ENCODE measurements at places on chromosomes 4 and X.

GRCh38 chrX:39796856-39797255 is 300.9 kb downstream of the BCOR start:
- DNase-seq, result no peak

DNA sequence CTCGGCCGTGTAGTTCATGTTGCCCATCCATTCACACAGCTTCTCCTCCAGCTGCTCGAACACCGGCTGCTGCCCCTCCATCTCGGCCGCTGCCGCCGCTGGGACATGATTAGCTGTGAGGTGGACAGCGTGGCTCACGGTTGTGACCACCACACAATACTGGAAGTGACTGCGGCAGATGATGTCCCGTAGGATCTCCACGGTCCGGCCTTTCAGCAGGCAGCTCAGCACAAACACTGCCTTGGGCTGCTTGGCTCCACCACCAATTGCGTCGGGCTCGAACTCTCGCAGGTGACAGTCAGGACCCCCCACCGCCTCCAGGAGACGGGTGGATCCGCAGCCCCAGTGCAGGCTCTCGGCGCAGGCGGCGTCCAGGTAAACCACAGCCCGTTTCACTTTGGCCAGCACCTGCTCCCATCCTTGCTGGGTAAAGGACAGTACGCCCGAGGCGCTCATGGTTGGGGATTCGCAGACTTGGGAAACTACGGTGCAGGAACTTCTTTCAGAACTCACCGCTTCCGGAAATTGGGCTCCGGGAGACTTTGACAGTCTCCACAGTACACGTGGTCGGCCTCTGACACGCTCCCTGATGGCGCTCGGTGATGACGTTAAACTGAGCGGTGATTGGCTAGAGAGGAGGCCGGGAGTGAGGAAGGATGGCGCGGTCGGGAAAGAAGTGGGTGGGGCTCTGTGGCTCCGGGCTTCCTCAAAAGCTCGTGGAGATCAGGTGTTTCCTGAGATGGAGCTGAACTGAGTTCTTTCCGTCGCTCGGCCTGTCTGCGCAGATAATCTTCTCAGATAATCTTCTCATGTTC is at the start of gene SCFD2:
Gene SCFD2, minus strand, starts transcription at position 576 of the 815 bp plus-strand sequence.
- DNase-seq, result peak; percentile 98

DNA sequence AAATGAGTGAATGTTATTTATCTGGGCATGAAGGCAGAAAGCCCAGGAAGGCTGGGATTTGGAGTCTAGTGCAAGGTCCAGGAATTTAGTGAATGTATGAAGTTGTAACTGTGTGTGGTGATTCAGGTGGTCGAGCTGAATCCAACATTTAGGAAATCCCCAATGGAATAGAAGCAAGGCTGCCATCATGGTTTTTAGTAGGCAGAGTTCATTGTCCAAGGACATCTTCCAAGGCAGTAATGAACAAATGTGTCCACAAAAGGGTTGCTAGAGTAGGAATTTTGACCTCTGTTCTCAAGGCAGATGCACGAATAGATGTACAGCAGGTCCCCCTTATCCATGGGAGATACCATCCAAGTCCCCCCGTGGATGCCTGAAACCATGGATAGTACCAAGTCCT is 42.9 kb upstream of the ACSL1 start:
- no peak for DNase-seq

GRCh38 chr4:40046311-40046980 is 10.2 kb upstream of the N4BP2 start:
- DNase-seq, result no peak

DNA sequence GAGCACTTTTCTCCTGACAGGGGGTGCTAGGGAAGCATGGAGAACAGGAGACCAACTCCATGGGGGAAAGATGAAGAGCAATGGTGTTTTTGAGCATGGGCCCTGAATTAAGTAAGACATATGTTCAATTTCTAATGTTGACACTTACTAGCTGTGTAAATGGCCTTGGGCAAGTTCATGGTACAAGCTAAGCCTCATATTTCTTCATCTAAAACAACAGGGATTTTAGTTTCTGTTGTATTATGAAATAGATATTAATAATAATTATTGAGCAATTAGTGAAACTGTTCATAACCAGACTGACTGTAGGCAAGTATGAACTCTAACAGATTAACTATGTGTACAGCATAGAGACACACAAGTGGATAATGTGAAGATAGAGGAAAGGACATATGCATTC is 515.0 kb upstream of the FAT1 start:
- DNase-seq, result no peak

DNA sequence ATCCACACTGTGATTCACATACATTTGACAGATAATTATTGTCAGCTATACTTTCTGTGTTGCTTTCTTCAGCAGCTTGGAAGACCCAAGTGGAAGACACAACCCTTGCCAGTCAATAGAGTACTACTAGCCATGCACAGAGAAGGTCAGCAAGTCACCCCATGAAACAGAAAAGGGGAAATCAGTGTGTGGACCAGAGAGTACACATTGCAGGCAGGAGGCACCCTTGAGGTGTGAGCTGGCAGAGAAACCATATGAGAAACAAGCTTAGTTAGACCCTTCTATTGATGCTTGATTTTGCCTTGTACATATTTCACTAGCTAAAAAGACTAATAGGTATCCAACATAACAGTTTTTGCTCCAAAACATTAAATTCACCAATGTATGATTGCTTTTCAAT is 99.5 kb downstream of the NLGN4X start:
- no peak for DNase-seq

DNA sequence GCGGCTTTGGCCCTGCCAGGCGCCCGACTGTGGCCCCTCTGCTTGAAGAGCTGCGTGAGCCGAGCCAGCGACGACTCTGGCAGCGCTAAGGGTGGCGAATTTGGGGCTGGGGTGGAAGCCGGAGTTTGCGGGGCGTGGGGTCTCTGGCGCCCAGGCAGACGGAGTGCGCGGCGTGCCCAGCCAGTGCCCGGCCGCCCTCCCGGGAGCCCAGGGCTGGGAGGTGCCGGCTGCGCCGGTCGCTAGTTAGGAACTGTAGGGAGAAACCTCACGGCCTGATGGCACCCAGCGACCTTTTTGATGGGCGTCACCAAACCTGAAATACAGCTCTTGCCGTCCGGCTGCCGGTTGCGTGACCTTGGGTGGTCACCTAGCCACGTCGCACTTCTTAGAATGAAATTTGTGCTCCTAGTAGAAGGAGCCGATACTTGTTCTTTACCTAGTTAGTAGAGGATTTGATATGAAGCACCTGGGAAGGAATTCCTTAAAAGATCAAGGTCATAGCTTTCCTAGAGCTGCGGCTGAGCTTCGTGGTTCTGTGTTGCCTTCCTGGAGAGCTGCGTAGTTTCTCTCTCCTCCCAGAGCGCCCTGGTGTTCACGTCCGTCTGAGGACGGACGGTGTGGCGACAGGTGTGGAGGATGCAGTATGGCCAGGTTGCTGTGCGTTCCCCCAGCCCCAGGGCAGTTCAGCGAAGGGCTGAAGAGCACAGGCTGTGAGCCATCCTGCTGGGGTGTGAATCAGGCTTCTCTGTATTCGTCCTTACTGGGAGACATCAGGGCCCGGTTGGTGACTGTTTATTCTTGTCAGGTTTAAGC is 680 bp downstream of the MAEA start:
- DNase-seq, result no peak

GRCh38 chr4:20625426-20625825 is 74.8 kb upstream of the PACRGL start:
- DNase-seq, result no peak

- no peak for DNase-seq
These were observed 14.3 kb downstream of the SLC10A6 start for GRCh38 chr4:86834901-86835300.

- DNase-seq, result peak; percentile 37
These were observed 356.7 kb downstream of the STIM2 start for GRCh38 chr4:27217261-27217769.

- no peak for DNase-seq
These were observed 18.3 kb downstream of the CD99L2 start for GRCh38 chrX:150879855-150880807.

DNA sequence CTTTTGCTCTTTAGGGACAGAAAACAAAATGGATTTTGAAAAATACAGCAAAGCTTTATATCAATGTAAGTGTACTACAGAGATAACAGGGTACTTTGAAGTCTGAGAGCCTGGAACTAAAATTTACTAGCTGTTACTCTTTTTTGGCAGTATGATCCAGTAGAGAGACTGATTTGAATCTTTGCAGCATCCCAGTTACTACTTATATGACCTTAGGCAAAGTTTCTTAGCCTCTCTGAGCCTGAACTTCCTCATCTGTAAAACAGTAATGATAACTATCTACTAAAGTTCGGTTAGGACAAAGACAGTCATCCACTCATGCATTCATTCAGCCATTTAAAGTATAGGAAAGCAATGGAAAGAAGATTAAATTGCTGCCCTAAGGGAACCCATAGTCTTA is 10.1 kb downstream of the BRWD3 start:
- no peak for DNase-seq

- no peak for DNase-seq
These were observed 598.2 kb upstream of the BOD1L1 start for GRCh38 chr4:14225688-14226207.

GRCh38 chr4:25884031-25884782 is 21.4 kb upstream of the SEL1L3 start:
- no peak for DNase-seq

DNA sequence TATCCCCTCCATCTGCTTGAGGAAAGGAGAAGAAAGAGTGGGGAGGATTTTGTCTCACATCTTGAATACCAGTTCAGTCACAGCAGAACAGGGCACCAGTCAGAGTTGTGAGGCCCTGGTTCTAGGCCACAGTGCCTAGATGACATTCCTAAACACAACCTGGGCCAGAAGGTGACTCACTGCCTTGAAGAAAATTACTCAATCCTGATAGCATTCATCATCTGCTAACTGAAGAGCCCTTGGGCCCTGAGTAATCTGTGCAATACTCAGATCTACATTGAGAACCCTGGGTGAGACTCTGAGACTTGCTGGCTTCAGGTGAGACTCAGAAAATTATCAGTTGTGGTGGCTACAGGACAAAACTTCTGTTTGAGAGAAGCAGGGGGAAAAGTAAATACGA is 20.5 kb upstream of the PRR32 start:
- no peak for DNase-seq

- DNase-seq, result no peak
These were observed 160.1 kb downstream of the RBMX2 start for GRCh38 chrX:130561930-130562329.

DNA sequence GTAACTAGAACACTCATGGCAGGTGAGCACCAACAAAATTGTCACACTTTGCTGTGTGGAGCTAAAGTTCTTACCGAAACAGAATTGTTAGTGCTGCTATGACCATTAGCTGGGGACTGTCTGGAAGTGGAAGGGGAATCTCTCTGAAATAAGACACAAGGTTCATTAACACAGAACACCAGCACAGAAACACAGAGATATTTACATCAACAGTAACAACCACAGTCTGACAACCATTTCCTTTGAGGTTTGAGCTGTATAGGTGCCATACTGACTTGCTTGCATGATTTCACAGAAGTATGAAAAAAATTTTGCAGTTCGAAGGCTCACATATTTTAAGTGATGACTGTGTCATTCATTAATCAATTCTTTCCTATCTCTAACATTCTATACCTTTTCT is 109.8 kb downstream of the NYX start:
- no peak for DNase-seq

DNA sequence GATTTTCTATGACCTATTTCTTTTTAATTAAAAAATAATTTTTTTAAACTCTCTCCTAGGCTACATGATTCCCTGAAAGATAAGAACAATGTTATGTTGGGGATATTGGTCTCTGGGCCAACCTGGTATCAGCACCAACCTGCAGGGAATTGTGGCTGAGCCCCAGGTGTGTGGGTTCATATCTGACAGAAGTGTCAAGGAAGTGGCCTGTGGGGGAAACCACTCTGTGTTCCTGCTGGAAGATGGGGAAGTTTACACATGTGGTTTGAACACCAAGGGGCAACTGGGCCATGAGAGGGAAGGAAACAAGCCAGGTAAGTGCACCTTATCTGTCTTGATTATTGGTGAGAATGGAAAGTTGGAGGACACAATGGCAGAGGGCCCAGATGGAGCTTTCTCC is 13.5 kb downstream of the HERC3 start:
- DNase-seq, result no peak

DNA sequence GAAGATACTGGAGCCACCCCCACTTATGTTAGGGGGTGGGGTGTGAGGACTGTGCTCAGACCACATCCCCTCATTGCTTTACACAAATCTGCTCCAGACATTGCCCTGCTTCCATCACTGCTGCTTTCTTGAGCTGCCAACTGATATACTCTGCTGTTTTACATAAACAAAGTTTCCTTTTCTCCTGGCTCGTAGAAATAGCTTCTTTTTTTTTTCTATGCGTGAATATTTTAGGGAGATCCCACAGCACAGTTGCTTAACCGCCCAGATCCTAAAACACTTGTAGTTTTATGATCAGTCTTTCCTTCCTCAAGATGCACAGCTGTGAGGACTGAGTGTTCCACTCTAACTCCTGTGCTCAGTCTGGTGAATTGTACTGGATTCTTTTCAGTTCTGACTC is 768.4 kb downstream of the PCDH18 start:
- DNase-seq, result no peak

GRCh38 chr4:76459291-76459723 is 24.3 kb downstream of the SHROOM3 start:
- no peak for DNase-seq

DNA sequence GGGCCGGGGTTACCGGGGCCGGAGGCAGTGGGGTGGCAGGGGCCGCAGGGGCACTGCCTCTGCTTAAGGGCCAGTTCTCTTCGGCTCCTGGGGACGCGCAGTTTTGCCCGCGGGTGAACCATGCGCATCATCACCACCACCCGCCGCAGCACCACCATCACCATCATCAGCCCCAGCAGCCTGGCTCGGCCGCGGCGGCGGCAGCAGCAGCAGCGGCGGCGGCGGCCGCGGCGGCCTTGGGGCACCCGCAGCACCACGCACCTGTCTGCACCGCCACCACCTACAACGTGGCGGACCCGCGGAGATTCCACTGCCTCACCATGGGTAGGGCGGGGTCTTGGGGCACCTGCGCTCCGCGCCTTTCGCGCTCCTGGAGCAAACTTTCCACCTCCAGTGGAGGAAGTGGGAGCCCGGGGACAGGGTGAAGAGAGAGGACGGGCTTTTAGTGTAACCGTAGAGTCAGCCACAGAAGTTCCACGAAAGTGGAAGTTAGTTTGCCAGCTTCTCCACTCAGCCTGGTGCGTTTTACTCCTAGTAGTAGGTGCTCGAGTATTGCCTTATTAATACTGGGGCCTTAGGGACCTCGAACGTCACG is 729 bp downstream of the GSX2 start:
- DNase-seq, result no peak

GRCh38 chr4:165905405-165906027 is 32.5 kb downstream of the TLL1 start:
- DNase-seq, result no peak

- DNase-seq, result no peak
These were observed 110.7 kb downstream of the ARHGAP10 start for GRCh38 chr4:147842573-147842972.

DNA sequence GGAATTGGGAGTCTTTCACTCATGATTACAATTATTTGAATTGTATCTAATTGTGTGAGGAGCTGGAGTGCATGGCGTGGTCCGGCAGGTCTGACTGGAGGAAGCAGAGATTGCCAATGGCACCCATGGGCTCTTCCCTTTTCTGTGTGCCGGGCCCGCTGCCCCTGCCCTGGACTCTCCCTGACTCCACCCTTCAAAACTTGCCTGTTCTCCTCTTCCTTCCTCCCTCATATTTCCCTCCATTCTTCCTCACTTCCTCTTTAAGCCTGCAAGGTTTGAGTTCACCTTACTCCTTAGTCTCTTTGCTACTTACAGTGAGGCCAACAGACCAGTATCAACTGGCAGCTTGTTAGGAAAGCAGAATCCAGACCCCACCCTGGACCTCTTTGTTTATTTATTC is 6.5 kb upstream of the STBD1 start:
- no peak for DNase-seq

- DNase-seq, result no peak
These were observed 87.5 kb upstream of the INTU start for GRCh38 chr4:127545271-127545670.

GRCh38 chr4:87240341-87240740 is 19.9 kb upstream of the KLHL8 start:
- peak; percentile 48 for DNase-seq
